ENCODE measurements at places on chromosomes 2 and 18.

- no peak for DNase-seq
Observed at GRCh38 chr2:11636593-11637295, 33.3 kb downstream of the NTSR2 start.

DNA sequence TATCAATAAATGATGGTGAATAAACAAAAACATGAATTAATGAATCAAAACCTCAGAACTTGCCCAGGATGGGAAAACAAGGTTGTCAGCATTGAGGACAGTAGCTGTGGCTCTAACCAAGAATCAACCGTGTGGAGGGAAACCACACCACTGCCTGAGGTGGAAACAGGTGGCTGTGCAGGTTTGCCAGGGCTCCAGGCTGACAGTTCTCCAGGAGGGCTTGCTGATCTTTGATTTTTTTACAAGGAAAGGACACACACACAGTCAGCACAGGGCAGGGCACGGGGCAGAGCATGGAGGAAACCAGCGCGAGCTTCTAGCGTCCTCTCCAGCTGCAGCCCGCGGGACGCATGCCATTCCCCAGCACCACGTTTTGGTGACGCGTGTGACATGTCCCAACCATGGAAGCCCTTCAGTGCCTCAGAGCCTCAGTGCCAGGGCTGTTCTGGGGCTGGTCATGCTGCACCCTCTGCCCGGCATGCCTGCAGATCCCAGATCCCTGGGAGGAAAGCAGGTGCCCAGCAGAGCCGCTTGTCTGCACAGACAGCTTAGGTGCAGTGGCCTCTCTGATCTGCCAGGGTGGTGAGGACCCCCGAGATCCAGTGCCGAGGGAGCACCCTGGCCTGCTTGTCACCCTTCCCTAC is 15.8 kb upstream of the AGXT start:
- no peak for DNase-seq

DNA sequence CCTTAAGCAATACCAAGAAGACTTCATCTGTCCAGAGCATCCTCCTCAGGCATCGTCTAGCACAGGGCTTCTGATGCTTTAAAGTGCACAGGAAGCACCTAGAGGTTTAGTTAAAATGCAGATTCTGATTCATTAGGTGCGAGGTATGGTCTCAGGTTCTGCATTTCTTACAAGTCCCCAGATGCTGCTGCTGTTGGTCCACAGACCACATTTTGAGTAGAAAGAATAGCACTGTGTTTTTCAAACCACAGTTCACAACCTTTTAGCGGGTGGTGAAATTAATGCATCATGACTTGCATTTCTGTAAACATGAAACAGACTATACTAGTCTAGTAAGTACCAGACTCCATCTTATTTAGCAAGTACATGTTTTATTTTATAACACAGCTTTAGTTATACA is 134.6 kb downstream of the TMEFF2 start:
- no peak for DNase-seq

GRCh38 chr18:59554796-59555335 is 142.4 kb downstream of the CCBE1 start:
- DNase-seq: no peak

DNA sequence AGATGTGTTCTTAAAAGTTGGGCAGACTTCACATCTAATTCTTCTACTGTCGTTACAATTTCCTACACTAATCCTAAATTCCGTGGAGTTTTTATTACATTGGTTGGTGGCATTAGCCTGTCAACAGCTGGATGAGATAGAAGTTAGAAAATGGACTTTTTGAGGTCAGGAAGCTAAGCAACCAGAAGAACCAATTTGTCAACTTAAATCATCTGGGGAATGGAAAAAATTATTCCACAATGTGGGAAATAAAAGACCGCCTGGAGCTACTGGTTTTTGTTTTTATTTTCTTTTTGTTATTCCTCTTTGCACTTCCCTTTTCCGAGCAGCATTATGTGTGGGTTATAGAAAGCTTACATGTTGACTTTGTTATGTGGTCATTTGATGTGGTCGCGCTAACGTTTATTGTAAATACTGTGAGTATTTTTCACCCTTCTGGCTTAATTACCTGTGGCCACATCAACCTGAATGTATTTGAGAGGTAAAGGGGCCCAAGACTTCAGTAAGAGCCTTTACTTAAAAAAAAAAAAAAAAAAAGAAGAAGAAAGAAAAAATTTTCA is 75.3 kb downstream of the PTPRM start:
- DNase-seq: no peak

DNA sequence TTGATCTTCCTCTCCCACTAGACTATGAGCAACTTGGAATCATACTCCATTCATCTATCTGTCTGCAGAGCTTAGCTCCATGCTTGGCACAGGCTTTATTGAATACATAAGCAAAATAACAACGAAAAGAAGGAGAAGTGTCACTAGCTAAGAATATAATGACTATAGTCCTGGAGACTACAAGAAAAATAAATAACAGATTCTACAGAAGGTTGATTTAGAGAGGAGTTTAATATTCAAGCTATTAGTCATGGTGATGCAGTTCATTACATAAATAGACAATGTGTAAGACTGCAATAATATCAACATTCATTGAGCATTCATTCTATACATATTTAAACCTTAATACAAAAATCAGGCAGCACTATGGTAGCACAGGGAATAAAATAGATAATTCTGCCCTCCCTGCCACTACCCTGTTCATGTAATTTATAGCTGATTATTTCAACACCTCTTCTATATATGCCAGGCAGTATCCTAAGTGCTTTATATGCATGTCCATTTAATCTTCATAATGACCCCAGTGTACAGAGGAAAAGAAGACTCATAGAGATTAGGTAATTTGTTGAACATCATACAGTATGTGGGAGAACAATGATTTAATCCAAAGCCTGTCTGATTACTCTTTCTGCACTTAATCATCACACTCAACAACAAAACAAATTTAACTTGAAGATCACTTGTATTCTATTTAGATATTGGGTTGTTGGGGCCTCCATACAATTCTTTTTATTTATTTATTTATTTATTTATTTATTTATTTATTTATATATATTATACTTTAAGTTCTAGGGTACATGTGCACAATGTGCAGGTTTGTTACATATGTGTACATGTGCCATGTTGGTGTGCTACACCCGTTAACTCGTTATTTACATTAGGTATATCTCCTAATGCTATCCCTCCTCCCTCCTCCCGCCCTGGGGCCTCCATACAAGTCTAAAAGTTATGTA is 165.3 kb downstream of the RNF152 start:
- no peak for DNase-seq

GRCh38 chr2:73992036-73992435 is 7.3 kb downstream of the TET3 start:
- DNase-seq: no peak

DNA sequence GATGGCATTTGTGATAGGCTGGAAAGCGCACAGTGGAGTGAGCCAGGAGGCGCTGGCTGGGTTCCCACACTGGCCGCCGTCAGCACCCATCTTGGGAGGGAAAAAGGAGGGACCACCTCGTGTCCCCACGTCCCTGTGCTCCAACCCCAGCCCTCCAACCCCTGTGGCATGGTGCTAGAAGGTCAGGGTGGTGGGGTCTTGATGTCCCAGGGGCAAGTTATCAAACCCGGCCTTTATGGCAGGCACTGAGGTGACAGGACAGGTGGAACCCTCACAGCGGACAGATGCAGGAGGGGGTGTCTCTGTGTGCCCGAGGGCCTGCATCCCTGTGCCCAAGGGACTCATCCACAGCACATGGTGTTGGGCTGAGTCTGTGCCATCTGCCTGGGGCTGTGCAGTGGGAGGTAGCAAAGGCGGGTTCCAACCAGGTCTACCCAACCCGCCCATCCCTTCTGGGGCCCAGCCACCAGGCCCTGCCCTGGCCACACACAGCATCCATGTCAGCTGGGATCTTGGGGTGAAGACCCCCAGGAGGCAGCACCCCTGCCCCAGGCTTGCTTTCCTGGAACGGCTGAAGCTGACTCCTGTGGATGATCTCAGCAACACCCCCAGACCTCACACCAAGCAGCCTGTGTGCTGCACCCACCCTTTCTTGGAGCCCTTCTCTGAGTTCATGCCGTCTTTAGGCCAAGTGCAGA is 246.1 kb downstream of the NDUFA10 start:
- DNase-seq: no peak

- DNase-seq: no peak
Observed at GRCh38 chr2:62281663-62282062, 85.7 kb downstream of the B3GNT2 start.

DNA sequence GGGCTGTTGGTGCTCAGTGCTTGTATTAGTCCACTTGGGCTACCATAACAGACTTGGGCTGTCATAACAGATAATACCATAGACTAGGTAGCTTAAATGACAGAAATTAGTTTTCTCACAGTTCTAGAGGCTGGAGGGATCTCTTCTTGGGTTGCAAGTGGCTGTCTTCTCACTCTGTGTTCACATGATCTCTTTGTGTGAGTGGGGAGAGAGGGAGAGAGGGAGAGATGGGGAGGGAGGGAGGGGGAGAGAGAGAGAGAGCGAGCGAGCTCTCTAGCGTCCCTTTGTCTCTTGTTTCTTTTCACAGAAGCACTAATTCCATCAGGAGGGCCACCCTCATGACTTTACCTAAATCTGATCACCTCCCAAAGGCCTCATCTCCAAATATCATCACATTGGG is 4.5 kb upstream of the XRCC5 start:
- DNase-seq: no peak

- DNase-seq: no peak
Observed at GRCh38 chr18:58363767-58364540, 264.9 kb downstream of the ALPK2 start.

DNA sequence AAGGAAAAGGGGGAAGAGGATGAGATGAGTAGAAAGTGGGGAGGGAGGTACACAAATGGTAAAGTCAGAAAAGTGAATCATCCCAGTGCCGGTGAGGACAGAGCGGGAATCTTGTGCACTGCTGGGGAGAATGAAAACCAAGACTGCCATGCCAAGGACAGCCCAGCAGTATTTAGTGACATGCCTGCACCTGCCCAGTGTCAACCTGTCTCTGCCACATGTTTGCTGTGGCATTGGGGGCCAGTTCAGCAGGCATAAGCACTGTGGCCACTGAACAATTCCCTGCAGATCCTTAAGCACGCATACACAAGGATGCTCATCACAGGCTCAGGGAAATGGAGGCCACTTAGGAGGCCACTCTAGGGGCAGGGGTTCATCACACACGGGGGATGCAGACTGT is 5.2 kb upstream of the KCNK3 start:
- DNase-seq: no peak

DNA sequence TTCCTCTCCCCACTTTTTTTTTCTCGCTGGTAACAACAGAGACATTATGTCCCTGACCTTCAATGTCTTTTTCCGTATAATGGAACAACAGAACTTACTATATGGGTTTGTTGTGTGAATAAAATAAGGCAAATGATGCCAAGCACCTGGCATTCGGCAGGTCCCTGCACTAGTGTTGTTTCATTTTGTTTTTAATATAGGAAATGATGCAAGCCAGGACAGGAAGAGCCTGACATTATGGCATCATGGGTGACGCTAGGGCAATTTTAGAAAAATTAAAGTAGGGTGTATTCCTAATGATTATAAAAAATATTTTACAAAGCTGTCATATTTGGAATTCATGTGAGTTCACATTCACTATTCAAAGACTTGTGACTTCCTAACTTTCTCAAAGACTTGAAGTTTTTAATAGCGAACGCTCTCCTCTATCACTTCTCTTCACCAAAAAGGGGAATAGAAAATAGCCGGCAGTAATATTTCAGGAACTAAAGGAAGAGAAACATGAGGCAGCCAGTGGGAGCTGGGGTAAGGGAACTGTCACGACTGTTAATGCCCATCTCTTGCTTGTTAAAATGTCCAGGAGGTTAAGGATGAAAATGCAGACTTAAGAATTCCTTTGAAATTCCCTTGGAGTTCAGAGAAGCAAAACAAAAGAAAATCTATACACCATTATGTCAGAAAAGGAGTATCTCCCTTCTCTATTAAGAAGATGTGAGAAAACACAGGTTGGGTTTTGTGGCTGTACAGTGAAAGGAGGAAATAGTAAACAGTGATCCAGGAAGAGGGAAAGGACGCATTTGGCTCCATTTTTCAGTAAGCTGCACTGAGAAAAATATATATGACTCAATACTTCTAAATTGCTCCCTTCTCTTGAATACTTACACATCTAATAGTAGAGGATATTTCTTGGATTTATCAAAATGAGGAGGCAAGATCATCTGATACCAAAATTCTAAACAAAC is 60.2 kb downstream of the DPP4 start:
- no peak for DNase-seq

GRCh38 chr2:151523850-151524249 is 114.1 kb downstream of the RIF1 start:
- DNase-seq: no peak

GRCh38 chr2:42652086-42652485 is 83.7 kb downstream of the MTA3 start:
- peak; percentile 63 for DNase-seq

- DNase-seq: no peak
Observed at GRCh38 chr2:46230115-46230571, 67.1 kb upstream of the EPAS1 start.

DNA sequence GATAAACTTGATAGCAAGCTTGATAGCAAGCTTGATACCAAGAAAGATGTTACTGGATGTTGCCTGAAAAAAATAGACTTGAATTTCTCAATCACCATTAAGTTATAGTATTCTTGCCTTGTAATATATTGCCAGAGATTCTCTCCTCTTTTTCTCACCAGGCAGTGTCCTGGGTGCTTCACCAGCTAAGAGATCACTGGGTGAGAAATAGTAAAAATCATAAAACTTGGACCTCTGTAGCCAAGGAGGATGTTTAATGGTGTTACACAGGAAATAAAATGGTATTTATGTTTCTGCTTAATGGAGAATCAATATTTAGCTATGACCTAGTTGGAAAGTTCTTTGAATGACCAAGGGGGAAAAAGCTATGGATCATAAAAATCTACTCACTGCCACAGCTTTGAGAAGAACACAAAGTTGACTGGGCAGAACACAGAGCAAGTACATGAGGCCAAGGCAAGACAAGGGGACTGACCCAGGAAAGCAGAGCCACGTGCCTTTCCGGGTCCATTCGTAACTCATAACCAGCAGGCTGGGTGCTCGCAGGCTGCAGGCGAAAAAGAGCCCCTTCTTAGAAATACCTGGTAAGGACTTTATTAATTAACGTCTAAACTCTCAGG is 129.4 kb upstream of the HNMT start:
- DNase-seq: no peak

DNA sequence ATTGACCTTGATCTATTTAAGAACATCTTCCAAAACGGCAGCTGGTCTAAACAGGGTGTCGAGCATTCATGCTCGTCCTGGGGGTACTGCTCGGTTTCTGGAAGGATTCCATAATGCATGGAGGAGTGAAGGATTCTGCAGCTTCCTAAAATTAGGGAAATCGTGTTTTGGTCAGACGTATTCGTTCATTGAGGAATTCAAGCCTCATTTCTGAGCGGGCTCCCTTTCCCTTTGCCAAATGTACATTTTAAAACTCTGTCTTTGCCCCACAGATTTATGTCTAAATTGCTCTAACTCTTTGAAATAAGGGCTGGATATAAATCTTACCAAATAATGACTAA is 144.0 kb downstream of the BCL11A start:
- DNase-seq: no peak

GRCh38 chr2:229201521-229201920 is 69.6 kb downstream of the PID1 start:
- DNase-seq: no peak

- DNase-seq: no peak
Observed at GRCh38 chr18:50115095-50115494, 79.9 kb downstream of the MYO5B start.

- no peak for DNase-seq
Observed at GRCh38 chr2:206452242-206452641, 8.9 kb downstream of the ADAM23 start.

GRCh38 chr2:207035875-207036274 is 96.6 kb downstream of the CPO start:
- DNase-seq: no peak

GRCh38 chr2:236715077-236715476 is 145.5 kb downstream of the ACKR3 start:
- DNase-seq: no peak

Measured in T-cell (primary cell).